Activated CD4-positive, alpha-beta T cell treated with anti-CD3 and anti-CD28 coated beads, Interleukin-10, Interleukin-2, amounts not matched to agents 100 ng/mL and 50 ng/mL, durations not matched to agents 16 hours and 8 hours (primary cell): ENCODE measurements at places on chromosomes 12 and 14.

GRCh38 chr14:33504246-33505099 is 446.4 kb downstream of the EGLN3 start:
- DNase-seq: no peak

DNA sequence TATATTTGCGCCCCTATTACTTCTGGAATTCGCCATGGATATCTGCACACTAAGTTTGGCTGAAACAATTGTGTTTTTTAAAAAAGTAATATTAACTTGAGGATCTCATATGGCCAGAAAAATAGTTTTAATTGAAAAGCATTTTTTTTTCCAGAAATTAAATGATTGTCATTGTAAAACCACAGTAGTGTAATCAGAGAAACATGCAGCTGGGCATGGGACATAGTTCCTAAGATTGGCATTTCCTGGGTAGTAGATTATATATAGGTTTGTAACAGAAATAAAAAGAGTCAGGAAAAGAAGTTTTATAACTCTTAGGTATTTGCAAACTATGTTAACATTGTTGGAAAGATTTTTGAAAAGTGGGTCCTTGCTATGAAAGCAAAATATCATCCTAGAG is 17.6 kb downstream of the SSPN start:
- DNase-seq: no peak

DNA sequence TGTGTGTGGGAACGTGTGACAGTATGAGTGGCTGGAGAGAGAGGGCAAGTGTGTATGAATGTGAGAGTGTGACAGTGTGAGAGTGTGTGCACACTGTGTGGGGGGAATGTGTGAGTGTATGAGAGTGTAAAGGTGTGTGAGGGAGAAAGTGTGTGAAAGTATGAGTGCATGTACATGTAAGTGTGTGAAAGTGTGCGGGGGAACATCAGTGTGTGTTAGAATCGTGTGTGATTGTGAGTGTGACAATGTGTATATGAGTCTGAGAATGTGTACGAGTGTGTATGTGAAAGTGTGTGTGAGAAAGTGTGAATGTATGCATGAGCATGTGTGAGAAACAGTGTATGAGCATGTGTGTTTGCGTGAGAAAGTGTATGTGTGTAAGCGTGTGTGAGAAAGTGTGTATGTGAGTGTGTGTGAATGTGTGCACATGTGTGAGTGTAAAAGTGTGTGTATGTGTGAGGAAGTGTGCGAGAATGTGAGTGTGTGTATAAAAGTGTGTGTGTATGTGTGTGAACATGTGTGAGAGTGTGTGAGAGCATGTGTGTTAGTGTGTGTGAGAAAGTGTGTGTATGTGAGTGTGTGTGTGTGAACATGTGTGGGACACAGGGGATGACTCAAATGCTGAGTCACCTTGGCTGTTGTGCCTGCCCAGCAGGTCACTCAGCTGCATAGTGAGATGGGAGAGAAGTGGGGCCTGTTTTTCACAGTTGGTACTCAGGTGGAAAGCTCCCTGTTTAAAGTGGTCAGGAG is 220.5 kb upstream of the TBX3 start:
- no peak for DNase-seq

DNA sequence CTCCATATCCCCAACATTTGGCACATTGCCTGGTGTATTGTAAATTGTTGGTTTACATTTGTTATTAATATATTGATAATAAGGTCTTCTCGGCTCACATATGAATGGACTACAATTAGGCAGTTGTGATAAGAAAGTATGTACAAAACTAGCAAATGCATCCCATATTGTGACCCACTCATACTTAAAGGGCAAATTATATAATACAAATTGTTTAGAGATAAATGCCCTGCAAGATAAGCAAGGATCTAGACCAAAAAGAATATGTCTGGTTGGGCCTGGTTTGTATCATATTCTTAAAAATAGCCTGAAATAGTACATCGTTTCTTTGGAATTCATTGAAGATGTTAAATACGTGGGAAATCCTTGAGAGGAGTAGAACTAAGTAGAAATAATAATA is 151.3 kb downstream of the CNTN1 start:
- DNase-seq: no peak

DNA sequence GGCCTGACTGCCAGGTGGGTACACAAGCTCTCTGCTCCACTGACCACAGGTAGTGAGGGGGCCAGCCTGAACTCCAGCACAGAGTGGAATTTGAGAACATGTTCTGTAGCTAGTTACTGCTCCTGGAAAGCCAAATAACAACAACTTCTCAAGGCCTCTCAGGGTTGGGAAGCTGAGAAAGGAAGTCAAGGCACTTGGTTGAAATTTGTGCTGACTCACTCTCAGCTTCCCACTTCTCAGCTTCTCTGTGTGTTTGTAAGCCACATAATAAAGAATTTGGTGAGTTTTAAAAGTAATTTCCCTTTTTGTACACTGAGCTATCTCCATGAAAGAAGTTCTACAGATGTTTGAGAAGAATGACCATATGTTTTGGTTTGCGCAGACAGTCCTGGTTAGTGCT is 234.9 kb downstream of the KTN1 start:
- no peak for DNase-seq

DNA sequence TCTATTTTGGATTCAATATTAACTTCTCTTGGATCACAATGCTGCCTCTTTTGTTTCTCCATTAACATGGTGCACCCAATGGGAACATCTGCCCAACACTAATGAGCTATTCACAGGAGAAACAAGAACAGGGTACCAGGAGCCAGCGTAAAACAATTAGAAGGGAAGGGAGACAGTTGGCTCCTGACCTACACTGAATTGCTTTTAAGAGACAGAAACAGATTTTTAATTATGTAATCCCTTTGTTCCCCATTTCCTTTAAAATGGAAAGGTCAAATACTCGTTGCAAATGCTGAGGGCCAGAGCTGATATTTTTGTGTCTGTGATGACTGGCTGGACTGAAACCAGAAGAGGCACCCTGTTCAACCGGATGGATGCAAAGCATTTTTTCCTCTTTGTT is 108.3 kb downstream of the SEC23A start:
- no peak for DNase-seq

DNA sequence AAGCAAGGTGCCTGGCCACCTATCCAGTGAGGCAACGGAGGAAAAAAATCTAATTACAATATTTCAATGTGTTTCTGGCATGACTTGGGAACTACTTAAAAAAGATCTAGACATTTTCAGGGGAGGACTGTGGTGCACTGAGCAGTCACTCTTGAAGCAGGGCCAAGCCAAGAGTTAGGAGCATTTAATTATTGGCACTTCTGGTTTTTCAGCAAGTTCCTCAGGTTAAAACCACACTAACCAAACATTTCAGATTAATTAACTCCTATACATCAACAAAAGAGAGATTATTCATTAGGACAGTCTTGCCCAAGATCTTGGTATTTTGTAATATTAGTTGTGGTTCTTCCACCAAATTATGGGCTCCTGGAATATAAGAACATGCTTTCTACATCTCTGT is 25.6 kb downstream of the PRKAB1 start:
- no peak for DNase-seq

DNA sequence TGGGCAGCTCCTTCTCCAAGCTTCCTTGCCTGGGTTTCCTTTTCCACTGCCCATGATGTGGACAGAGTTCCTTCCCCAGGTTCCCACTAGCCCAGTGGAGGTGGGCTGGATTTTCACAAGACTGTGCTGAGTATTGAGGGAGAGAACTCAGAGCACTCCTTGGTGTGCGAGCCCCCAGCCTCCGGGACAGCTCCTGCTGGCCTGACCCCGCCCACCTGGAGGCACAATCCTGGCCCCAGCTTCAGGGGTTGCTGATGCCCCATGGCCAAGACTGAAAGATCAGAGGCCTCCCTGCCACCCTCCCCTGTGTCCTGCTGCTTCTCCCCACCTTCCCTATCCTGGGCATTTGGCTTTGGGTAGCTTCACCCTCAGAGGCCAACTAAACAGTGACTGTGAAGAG is 7.7 kb downstream of the KCNH3 start:
- no peak for DNase-seq

- no peak for DNase-seq
These were observed 425.2 kb downstream of the GALC start for GRCh38 chr14:87567618-87568295.

DNA sequence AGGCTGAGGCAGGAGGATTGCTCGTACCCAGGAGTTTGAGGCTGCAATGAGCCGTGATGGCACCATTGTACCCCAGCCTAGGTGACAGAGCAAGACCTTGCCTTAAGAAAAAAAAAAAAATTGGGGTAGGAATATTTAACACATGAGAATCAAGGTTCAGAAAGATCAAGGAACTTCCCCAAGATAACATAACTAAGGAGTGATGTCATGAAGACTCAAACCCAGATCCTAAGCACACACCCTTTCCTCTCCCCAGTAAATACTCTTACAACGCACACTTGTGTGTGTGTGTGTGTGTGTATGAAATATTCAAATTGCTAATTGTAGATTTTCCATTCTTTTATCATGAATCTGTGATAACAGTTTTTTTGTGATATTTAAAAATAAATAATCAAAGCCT is 90.6 kb upstream of the NUDT4 start:
- DNase-seq: no peak

GRCh38 chr12:49332891-49333371 is 4.1 kb downstream of the C1QL4 start:
- DNase-seq: no peak

DNA sequence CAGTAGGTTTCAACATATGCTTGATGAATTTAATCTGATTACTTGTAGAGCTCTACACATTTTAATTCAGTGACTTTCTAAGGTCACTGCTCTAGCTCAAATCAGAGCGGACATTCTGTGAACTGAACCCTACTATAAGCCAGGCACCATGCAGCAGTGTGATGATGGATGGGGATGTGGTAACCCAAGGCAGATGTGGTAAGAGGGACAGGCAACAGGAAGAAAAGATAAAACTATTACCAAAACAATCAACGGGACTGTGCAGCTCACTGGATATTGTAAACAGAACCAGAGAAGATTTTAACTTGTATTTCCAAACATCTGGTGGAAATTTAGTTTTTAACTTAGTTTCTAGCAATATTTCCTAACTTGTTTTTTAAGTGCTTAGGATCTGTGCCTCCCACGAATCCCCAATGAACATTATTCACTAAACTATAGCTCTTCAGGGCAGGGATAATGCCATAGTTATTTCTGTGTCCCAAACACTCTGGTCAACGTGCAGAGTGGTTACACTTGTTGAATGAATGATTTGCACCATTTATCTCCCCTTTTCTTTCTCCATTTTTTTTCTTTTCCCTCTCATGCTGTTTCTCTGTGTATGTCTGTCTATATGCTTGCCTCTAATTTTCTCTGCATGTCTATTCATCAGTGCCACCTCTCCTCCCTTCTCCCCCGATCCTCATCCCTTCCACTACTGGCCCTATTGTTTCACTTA is 3.0 kb downstream of the ERO1A start:
- peak; percentile 45 for DNase-seq

- peak; percentile 62 for DNase-seq
These were observed 34.7 kb downstream of the CCDC92 start for GRCh38 chr12:123937707-123938591.

DNA sequence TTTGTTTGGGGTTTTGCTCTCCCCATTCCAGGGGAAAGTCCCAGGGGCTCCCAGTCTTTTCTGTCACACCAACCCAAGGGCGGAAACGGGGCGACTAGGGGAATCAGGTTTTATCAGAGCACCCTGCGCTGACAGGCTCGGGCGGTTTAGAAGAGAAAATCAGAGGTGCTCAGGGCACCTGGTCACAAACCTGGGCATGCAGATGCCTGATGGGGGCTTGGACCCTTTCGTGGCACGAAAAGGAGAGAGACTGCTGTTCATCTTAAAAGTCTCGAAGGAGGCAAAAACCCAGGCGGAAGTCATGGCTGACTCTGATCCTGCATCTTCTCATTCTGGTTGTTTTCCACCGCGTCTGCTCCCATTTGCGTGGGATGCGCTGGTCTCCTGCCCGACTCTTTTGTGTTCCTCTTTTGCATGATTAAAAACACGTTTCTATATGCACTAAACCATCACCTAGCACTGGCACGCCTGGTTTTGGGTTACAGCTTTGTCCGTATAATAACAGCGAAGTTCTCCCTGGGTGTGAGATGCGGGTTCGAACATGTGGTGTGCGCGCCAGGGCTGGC is 13.2 kb downstream of the OTX2 start:
- no peak for DNase-seq

DNA sequence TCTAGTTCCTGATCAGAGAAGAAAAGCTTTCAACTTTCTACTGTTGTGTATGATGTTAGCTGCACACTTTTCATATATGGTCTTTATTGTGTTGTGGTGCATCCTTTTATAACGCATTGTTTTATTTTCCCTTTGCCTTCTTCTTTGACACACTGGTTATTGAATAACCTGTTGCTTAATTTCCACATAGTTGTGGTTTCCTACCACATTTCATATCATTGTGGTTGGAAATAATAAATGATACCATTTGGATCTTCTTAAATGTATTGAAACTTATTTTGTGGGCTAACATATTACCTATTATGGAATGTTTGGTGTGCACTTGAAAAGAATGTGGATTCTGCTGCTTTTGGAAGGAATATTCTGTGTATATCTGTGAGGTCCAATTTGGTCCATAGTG is 64.9 kb downstream of the GPHN start:
- no peak for DNase-seq

- peak; percentile 55 for DNase-seq
These were observed 17.8 kb downstream of the ELK3 start for GRCh38 chr12:96211988-96212387.

DNA sequence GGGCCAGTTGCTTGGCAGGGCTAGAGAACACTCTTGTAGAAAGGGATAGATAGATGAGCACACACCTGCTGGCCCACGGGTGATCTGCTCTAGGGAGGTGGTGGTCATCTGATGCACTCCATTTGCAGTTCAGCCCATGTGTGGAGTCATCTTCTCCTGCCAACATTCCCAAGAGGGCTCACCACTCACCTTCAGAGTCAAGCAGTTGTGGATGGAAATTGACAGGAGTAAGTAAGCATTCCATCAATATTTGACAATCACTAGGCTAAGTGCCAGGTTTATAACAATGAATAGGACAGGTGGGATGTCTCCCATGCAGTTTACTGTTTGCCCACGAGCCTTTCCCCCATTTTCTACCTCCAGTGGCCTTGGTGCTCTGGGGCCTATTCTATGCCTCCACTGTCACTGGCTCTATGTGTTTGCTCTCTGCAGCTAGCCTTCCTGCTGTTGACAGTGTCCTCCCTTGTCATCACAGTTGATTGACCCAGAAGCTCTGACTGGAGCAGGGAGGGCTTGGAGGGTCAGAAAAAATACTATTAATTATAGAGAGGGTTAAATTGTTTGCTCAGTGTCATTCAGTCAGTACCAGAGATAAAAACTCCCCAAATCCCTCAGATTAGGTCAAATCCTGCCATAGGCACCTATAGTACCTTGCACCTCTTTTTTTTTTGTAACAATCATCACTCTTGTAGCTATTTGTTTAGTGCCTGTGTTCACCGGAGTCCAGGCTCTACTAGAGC is 134.6 kb upstream of the PZP start:
- no peak for DNase-seq

GRCh38 chr14:37598747-37599506 is 3.5 kb downstream of the TTC6 start:
- no peak for DNase-seq
